ENCODE measurements at places on chromosomes 3 and 15. TPM values are rescaled to one million over a fixed set of nuclear protein-coding genes. Genes with fewer than 3 reads are reported as not detected.

Gene EPHA3
- not detected for total RNA-seq

Gene GOLGA6L4
- 0.67 TPM for total RNA-seq

Gene XYLB
- 1.3 TPM for total RNA-seq

Gene SLC6A20
- total RNA-seq: not detected

Gene CDHR4
- total RNA-seq: not detected

Gene LRRIQ4
- total RNA-seq: 0.29 TPM

Gene GOLGA8T
- total RNA-seq: not detected

Gene GOLGA8M
- 0.78 TPM for total RNA-seq

Gene C3orf49
- total RNA-seq: not detected

Gene CSK
- total RNA-seq: 540 TPM

Gene DTWD1
- total RNA-seq: 21.4 TPM

Gene CNTN3
- not detected for total RNA-seq

Gene CAPN3
- total RNA-seq: 23.8 TPM

Gene TMEM45A
- 0.10 TPM for total RNA-seq

Gene CELF6
- 2.2 TPM for total RNA-seq

Gene NRROS
- 92.4 TPM for total RNA-seq

Gene B3GALNT1
- 4.6 TPM for total RNA-seq

Gene CAND2
- 0.22 TPM for total RNA-seq

Gene GP9
- not detected for total RNA-seq

Gene GPR171
- total RNA-seq: 0.35 TPM

Gene EIF5A2
- total RNA-seq: 6.9 TPM

Gene EFCC1
- not detected for total RNA-seq

Gene TMC3
- total RNA-seq: not detected

Data from activated B cell treated with CpG ODN at 0.5 μM for 24 hours (primary cell).